ENCODE measurements at places on chromosomes 16 and 17. TPM values are rescaled to one million over a fixed set of nuclear protein-coding genes. Genes with fewer than 3 reads are reported as not detected.

DNA sequence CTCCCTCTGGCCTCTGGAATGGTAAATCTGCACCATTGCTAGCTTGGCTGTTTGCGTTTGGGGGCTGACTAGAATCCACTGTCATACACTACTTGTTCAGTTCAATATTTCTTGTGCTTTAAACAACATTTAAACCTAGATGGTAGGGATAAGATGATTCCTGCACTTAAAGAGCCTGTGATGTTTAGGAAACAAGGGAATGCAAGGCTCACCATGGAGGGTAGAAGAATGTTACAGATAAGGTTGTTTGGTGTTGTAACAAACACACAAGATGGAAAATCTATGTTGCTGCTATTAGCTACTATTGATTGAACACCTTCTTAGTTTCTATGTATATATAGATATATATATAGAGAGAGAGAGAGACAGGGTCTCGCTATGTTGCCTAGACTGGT is 31.4 kb downstream of the YPEL2 start:
- no peak for DNase-seq

- DNase-seq: no peak
These were observed 86.4 kb downstream of the RBFOX3 start for GRCh38 chr17:79524213-79525187.

MYLK3 gene
- polyA plus RNA-seq: 0.59 TPM

TNFRSF17 gene
- 0.15 TPM for polyA plus RNA-seq

Data from renal cortex interstitium (tissue), 15 donors.